ENCODE measurements at places on chromosomes 3 and 15.

- no peak overlapping the region for H3K4me3 ChIP-seq
- no peaks in the 10 kb centered on the region for H3K4me1 ChIP-seq
- H3K27me3 ChIP-seq: no peaks in the 10 kb centered on the region
- no peak overlapping the region for H3K27ac ChIP-seq
These were observed 64.2 kb upstream of the SLCO2A1 start for GRCh38 chr3:134093956-134094355.

- no peaks in the 10 kb centered on the region for H3K27me3 ChIP-seq
- no peak overlapping the region for H3K4me3 ChIP-seq
- peaks cover 21% of the 10 kb centered on the region for H3K4me1 ChIP-seq
- H3K27ac ChIP-seq: peak overlapping the region; percentile 31
- H3K36me3 ChIP-seq: peaks cover 9% of the 10 kb centered on the region
These were observed 4.5 kb upstream of the RPL24 start for GRCh38 chr3:101690972-101691371.

DNA sequence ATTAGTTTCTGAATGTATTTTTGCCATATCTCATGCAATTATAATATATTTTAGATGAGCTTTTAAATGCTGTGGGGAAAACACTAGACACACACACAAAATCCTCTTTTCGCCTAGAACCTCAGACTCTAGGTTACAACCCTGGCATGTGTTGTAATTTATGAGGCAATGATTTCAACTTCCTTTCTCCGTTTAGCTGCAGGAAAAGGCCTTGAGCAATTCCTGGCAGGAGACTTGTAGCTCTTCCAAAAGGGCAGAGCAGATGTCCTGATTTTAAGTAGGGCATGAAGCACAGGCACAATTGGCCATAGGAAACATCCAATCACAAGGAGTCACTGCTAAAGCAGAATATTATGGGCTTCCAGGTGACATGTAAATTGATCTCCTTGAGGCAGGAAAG is 82.0 kb downstream of the GPR156 start:
- no peaks in the 10 kb centered on the region for H3K36me3 ChIP-seq
- H3K27me3 ChIP-seq: no peaks in the 10 kb centered on the region
- no peaks in the 10 kb centered on the region for H3K4me1 ChIP-seq
- DNase-seq: no peak
- H3K27ac ChIP-seq: no peak overlapping the region

- DNase-seq: no peak
- H3K36me3 ChIP-seq: no peaks in the 10 kb centered on the region
- peaks cover 2% of the 10 kb centered on the region for H3K27me3 ChIP-seq
- H3K27ac ChIP-seq: no peak overlapping the region
These were observed 185.9 kb downstream of the MEGF11 start for GRCh38 chr15:66067687-66068086.

DNA sequence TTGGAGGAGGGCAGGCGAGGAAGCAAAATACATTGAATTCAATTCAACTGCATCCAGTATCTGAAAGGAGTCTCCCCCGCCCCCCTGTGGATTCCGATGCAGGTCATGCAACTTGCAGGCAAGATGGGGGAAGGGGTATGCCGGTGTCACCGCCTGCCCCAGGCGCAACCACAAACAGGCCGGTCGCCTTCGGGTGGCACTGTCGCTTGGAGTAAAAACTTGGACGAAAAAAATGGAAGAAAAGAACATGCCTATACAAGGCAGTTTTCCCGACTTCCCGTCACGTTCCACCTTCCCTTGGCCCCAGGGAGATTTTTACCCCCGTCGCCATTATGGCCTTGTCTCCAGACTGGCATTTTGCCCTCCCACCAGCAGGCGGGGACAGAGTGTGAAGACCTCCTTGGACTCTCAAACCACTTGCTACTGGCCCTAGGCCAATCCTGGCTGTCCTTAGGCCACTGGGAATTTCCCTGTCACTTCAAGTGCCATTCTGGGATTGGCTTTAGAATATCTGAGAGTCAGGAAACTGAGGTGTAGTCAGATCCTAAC is 1.6 kb upstream of the NTRK3 start:
- H3K4me3 ChIP-seq: peak overlapping the region; percentile 20
- H3K27me3 ChIP-seq: peaks cover 55% of the 10 kb centered on the region
- H3K4me1 ChIP-seq: peaks cover 25% of the 10 kb centered on the region
- no peak overlapping the region for H3K27ac ChIP-seq

GRCh38 chr3:112372396-112372795 is 39.4 kb downstream of the CD200 start:
- no peak for DNase-seq
- no peak overlapping the region for H3K4me3 ChIP-seq
- H3K36me3 ChIP-seq: peaks cover 3% of the 10 kb centered on the region
- H3K27ac ChIP-seq: no peak overlapping the region
- peaks cover 11% of the 10 kb centered on the region for H3K4me1 ChIP-seq
- no peaks in the 10 kb centered on the region for H3K27me3 ChIP-seq

GRCh38 chr3:151430821-151431484 is 29.9 kb downstream of the IGSF10 start:
- H3K4me3 ChIP-seq: no peak overlapping the region
- no peak for DNase-seq
- H3K36me3 ChIP-seq: peaks cover 2% of the 10 kb centered on the region
- H3K27ac ChIP-seq: no peak overlapping the region
- no peaks in the 10 kb centered on the region for H3K4me1 ChIP-seq

All from activated CD4-positive, alpha-beta memory T cell treated with anti-CD3 and anti-CD28 coated beads for 36 hours (primary cell).